ENCODE measurements at places on chromosomes 13 and 19.

DNA sequence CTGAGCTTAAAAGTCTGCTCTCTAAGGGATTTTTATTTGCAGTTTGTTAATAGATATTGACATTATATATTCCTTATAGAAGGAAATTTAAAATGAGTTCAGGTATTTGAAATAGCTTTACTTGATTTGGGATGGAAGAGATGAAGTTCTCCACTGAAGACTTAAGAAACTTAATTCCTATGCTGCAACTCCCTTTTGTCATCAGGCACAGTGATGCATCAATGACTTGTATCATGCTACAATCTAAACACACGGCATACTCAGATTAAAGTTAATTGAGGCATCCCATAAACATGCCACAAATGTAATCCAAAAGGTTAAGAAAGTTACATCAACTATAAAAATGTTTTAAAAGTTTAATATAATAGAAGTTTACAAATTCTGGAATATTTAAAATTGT lies 109.0 kb downstream of the STARD13 start:
- no peak overlapping the region for H3K4me3 ChIP-seq
- peaks cover 19% of the 10 kb centered on the region for H3K27me3 ChIP-seq

- no peak overlapping the region for H3K27ac ChIP-seq
- H3K4me1 ChIP-seq: no peaks in the 10 kb centered on the region
- no peaks in the 10 kb centered on the region for H3K36me3 ChIP-seq
- DNase-seq: no peak
- H3K4me3 ChIP-seq: no peak overlapping the region
Observed at GRCh38 chr19:45327404-45328143, 4.9 kb upstream of the CKM start.

GRCh38 chr19:29384656-29385055 lies 141.1 kb upstream of the VSTM2B start:
- no peak overlapping the region for H3K4me3 ChIP-seq
- no peaks in the 10 kb centered on the region for H3K4me1 ChIP-seq
- peaks cover 11% of the 10 kb centered on the region for H3K27me3 ChIP-seq
- no peak overlapping the region for H3K27ac ChIP-seq
- no peak for DNase-seq

- H3K4me3 ChIP-seq: no peak overlapping the region
- no peak for DNase-seq
- peaks cover 2% of the 10 kb centered on the region for H3K27me3 ChIP-seq
- H3K36me3 ChIP-seq: no peaks in the 10 kb centered on the region
- H3K27ac ChIP-seq: no peak overlapping the region
Observed at GRCh38 chr13:53260594-53260993, 232.0 kb downstream of the OLFM4 start.

DNA sequence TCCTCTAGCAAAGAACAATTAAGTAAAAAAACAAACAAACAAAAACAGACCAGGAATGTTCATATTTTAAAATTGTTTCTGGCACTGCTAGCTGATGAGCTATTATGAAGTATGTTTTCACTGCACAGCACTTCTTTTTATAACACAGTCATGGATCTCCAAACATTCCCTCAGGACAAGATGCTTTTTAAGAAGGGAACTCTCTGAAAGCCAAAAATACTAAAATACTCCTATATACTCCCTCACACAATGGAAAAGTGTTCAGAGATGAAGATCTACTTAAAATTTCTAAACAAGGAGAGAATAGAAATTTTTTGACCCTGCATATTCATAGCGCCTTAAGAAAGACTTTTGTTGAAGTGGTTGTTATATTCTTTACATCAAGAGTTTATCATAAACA lies 926.8 kb downstream of the DIAPH3 start:
- no peaks in the 10 kb centered on the region for H3K27me3 ChIP-seq
- DNase-seq: no peak
- H3K27ac ChIP-seq: no peak overlapping the region
- H3K4me1 ChIP-seq: no peaks in the 10 kb centered on the region

- peaks cover 19% of the 10 kb centered on the region for H3K4me1 ChIP-seq
- H3K4me3 ChIP-seq: no peak overlapping the region
- no peaks in the 10 kb centered on the region for H3K27me3 ChIP-seq
- H3K27ac ChIP-seq: no peak overlapping the region
- DNase-seq: peak; percentile 26
Observed at GRCh38 chr19:46579361-46579879, 21.7 kb upstream of the CALM3 start.

- no peak overlapping the region for H3K27ac ChIP-seq
- H3K27me3 ChIP-seq: no peaks in the 10 kb centered on the region
- peak overlapping the region; percentile 26 for H3K4me3 ChIP-seq
- peak; percentile 48 for DNase-seq
Observed at GRCh38 chr19:5205381-5205780, 135.2 kb downstream of the PTPRS start.

- H3K27me3 ChIP-seq: peaks cover 19% of the 10 kb centered on the region
- no peak for DNase-seq
- H3K27ac ChIP-seq: no peak overlapping the region
- H3K4me1 ChIP-seq: no peaks in the 10 kb centered on the region
- no peak overlapping the region for H3K4me3 ChIP-seq
Observed at GRCh38 chr13:97568850-97569249, 134.9 kb downstream of the RAP2A start.

GRCh38 chr13:71291842-71292146 lies 575.2 kb downstream of the DACH1 start:
- H3K4me1 ChIP-seq: peaks cover 14% of the 10 kb centered on the region
- H3K36me3 ChIP-seq: peaks cover 2% of the 10 kb centered on the region
- no peak overlapping the region for H3K4me3 ChIP-seq
- DNase-seq: no peak
- no peak overlapping the region for H3K27ac ChIP-seq
- peaks cover 2% of the 10 kb centered on the region for H3K27me3 ChIP-seq

DNA sequence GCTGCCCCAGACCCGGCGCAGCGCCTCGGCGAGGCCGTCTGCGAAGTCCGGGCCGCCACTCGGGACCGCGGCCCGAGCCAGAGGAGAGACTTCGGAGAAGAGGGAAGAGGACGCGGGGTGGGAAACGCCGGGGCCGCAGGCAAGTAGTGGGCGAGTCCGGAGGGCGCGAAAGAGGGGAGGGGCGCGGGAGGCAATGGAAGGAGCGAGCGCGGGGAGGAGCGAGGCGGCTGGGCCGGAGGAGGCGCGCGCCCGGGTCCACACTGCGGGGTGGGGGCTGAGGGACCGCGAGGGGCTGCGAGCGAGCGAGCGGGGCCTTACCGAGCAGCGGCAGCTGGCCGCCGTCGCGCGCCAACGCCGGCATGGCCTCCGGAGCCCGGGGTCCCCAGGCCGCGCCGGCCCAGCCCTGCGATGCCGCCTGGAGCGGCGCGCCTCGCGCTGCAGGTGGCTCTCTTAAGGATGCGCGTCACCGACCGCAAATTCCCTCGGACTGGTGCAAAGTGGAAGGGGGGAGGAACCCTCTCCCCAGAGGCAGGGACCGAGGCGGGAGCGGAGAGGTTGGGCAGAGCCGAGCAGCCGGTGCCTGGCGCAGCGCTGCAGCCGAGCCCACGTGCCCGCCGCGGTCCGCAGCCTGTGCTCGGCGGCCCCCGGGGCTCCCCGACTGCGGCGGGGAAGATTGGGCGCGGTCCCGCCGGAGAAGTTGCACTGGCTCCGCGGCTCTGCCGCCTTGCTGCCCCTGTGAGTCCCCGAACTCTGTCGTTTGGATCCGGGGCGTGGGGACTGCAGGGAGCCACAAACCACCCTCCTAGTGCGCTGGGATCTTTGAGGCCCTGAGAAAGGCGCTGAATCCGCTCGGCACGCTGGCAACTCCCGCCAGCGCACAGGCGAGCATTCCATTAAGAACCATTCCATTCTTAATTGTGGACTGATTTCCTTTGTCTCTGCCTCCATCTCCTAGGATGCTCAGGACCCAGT lies at the start of gene FLT3:
Gene FLT3 (minus strand): TSS at position 427 of the 972 bp plus-strand sequence. CDS start 66 bp downstream, at position 361.
- DNase-seq: peak; percentile 62
- H3K27me3 ChIP-seq: peaks cover 43% of the 10 kb centered on the region
- H3K4me3 ChIP-seq: peak within 1 kb of the TSS; percentile 51
- no peaks in the 10 kb centered on the region for H3K36me3 ChIP-seq

- H3K4me3 ChIP-seq: no peak overlapping the region
- H3K36me3 ChIP-seq: peaks cover 3% of the 10 kb centered on the region
- no peaks in the 10 kb centered on the region for H3K4me1 ChIP-seq
- DNase-seq: peak; percentile 46
Observed at GRCh38 chr19:1768248-1768647, 14.9 kb downstream of the ONECUT3 start.

DNA sequence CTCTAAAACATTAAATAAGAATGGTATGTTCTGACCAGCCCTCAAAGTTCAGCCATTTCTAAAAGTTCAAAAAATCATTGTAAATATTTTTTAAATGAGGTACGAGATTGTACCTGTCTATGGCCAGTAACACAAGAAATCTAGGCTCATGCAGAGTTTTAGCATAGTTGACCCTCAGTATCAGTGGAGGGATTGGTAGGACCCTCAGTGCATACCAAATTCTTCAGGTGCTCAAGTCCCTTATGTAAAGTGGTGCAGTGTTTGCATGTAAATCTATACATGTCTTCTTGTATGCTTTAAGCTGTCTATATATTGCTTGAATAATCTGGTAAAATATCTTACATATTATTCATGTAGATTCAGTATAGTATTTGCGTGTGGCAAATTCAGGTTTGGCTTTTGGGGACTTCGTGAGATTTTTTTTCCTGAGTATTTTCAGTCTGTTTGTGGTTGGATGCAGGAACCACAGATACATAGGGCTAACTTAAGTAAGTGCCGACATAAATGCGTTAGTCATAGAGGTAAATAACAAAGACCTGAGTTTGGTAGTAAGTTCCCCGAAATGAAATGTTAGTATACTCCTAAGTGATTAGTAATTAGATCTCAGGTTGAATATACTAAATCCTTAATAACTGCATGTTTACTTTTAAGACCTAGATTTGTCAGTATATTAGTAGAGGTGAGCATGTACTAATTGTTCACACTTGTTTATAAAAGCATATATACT lies 7.8 kb downstream of the MIR17HG start:
- H3K4me3 ChIP-seq: no peak overlapping the region
- H3K36me3 ChIP-seq: peaks cover 74% of the 10 kb centered on the region
- H3K27ac ChIP-seq: peak overlapping the region; percentile 10
- H3K27me3 ChIP-seq: no peaks in the 10 kb centered on the region

DNA sequence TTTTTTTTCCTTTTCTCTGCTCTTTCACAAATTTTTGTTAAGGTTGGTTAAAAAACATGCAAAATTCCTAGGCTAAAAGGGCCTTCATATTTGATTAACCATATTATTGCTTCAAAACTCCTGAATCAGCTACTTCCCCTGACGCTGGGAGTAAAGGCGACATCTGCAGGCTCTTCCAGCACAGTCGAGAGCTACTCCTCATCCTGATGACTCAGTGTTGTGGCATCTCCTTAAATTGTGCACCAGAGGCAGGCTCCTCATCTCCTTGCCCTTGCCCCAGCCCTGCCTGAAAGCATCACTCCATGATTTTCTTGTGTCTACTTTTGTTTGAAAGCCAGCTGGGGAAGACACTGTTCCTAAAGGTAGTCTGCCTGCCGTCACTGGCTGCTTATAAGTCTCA lies 24.5 kb upstream of the SOX1 start:
- no peak overlapping the region for H3K4me3 ChIP-seq
- H3K27ac ChIP-seq: no peak overlapping the region
- H3K27me3 ChIP-seq: peaks cover 19% of the 10 kb centered on the region
- no peaks in the 10 kb centered on the region for H3K36me3 ChIP-seq
- H3K4me1 ChIP-seq: no peaks in the 10 kb centered on the region
- no peak for DNase-seq

DNA sequence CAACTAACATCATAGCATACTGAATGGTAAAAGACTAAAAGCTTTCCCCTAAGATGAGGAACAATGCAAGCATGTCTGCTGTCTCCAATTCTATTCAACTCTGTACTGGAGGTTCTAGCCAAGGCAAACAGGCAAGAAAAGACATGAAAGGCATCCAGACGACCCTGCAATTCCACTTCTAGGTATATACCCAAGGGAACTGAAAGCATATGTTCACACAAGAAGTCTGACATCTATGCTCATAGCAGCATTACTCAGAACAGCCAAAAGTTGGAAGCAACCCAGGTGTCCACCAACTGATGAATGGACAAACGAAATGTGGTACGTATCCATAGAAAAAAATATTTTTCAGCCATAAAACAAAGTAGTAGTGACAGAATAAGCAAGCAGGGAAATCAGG lies 39.1 kb downstream of the PEPD start:
- peaks cover 70% of the 10 kb centered on the region for H3K36me3 ChIP-seq
- H3K27me3 ChIP-seq: no peaks in the 10 kb centered on the region
- H3K4me1 ChIP-seq: no peaks in the 10 kb centered on the region
- H3K27ac ChIP-seq: no peak overlapping the region
- H3K4me3 ChIP-seq: no peak overlapping the region
- DNase-seq: no peak

DNA sequence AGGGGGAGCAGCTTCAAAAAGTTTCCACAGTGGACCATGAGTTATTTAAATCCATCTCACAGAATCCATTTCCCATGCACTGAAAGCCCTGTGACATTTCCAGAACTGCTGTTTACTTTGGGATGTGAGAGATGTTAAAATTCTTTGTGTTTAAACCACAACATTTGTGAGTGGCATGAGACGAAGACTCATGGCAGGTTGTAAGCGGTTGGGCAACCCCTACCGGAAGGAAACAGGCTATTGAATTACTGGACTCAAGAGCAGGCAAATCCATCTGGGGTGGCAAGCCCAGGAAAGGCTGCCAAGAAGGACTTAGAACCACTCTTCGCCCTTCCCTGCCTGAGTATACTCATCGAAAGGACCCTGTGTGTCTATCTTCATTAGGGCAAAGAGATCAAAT lies 22.3 kb upstream of the CLDN10 start:
- no peak for DNase-seq
- peaks cover 3% of the 10 kb centered on the region for H3K4me1 ChIP-seq
- H3K4me3 ChIP-seq: no peak overlapping the region
- H3K27me3 ChIP-seq: peaks cover 28% of the 10 kb centered on the region

- no peaks in the 10 kb centered on the region for H3K36me3 ChIP-seq
- H3K27me3 ChIP-seq: no peaks in the 10 kb centered on the region
- no peak overlapping the region for H3K4me3 ChIP-seq
- H3K27ac ChIP-seq: no peak overlapping the region
- no peak for DNase-seq
Observed at GRCh38 chr19:32022731-32023563, 322.5 kb upstream of the ZNF507 start.

DNA sequence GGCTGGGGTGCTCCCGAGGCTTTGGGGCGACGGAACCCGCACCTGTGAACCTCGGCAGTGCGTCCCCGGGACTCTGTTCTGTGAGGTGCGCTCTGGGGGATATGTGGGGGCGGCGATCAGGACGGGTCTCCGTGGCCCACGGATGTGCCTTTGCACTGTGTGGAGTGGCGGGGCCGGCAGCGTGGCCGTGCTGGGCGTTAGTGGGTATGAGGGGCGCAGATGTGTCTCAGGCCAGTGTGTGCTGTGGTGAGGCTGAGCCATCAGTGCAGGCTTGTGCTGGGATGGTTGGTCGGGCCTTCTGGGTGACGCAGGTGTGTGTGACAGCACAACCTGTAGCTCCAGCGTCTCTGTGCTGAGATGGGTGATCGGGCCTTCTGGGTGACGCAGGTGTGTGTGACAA lies 16.9 kb downstream of the ZNF331 start:
- H3K4me1 ChIP-seq: peaks cover 27% of the 10 kb centered on the region
- peak overlapping the region; percentile 92 for H3K4me3 ChIP-seq
- DNase-seq: no peak

- H3K4me1 ChIP-seq: no peaks in the 10 kb centered on the region
- no peak for DNase-seq
- no peaks in the 10 kb centered on the region for H3K27me3 ChIP-seq
Observed at GRCh38 chr19:48603001-48603400, 3.5 kb upstream of the SPACA4 start.

GRCh38 chr13:85216576-85216975 lies 582.6 kb downstream of the SLITRK6 start:
- DNase-seq: no peak
- H3K27me3 ChIP-seq: no peaks in the 10 kb centered on the region
- H3K27ac ChIP-seq: no peak overlapping the region
- H3K36me3 ChIP-seq: no peaks in the 10 kb centered on the region
